Right atrium auricular region (tissue), 2 donors: ENCODE measurements at places on chromosomes 6 and 20. TPM values are rescaled to one million over a fixed set of nuclear protein-coding genes. Genes with fewer than 3 reads are reported as not detected.

Gene GHRH
- total RNA-seq: 3.6 TPM

Gene DACT2
- total RNA-seq: 1.5 TPM

Gene BPIFB1
- total RNA-seq: not detected

Gene SGK2
- 0.90 TPM for total RNA-seq

Gene PHF20
- total RNA-seq: 29.7 TPM

Gene SLC25A27
- total RNA-seq: 7.5 TPM

Gene OR2J2
- not detected for total RNA-seq

Gene ABHD16B
- not detected for total RNA-seq

Gene FOXA2
- total RNA-seq: not detected

Gene OR12D3
- total RNA-seq: not detected

Gene DCDC2
- total RNA-seq: not detected

Gene ANKRD6
- 12.3 TPM for total RNA-seq

Gene APCDD1L
- 0.89 TPM for total RNA-seq

Gene SENP6
- total RNA-seq: 54.6 TPM

Gene CST7
- total RNA-seq: 3.2 TPM

Gene LY6G6C
- not detected for total RNA-seq

Gene DLL1
- 11.2 TPM for total RNA-seq

Gene E2F3
- total RNA-seq: 6.4 TPM

Gene TRIM38
- total RNA-seq: 2.5 TPM

Gene UST
- total RNA-seq: 5.3 TPM

Gene PGC
- not detected for total RNA-seq

Gene GLP1R
- 5.8 TPM for total RNA-seq

Gene NAA20
- 33.8 TPM for total RNA-seq

Gene PRICKLE4
- 5.6 TPM for total RNA-seq

Gene SLC22A7
- not detected for total RNA-seq

Gene FAM83C
- not detected for total RNA-seq

Gene BMP7
- total RNA-seq: 23.0 TPM

Gene PXDC1
- 77.2 TPM for total RNA-seq

Gene TULP4
- 140 TPM for total RNA-seq

Gene LAMA2
- total RNA-seq: 166 TPM

Gene STK4
- 12.6 TPM for total RNA-seq

Gene SLC32A1
- total RNA-seq: not detected

Gene SLC39A7
- total RNA-seq: 67.0 TPM

Gene PARD6B
- total RNA-seq: 5.9 TPM

Gene FAXC
- total RNA-seq: 0.16 TPM

Gene SLC17A1
- not detected for total RNA-seq

Gene C20orf144
- total RNA-seq: not detected

Gene ASIP
- total RNA-seq: 2.7 TPM

Gene ACOT8
- 40.9 TPM for total RNA-seq

Gene ADAM33
- total RNA-seq: 9.7 TPM

Gene RIMS4
- 1.5 TPM for total RNA-seq

Gene MATN4
- not detected for total RNA-seq

Gene HCK
- total RNA-seq: 9.2 TPM

Gene VWA7
- 4.1 TPM for total RNA-seq

Gene MSH5
- 0.98 TPM for total RNA-seq

Gene LKAAEAR1
- not detected for total RNA-seq

Gene CLDN20
- not detected for total RNA-seq

Gene MYLK4
- total RNA-seq: 3.6 TPM

Gene C6orf132
- 2.8 TPM for total RNA-seq

Gene CYP24A1
- total RNA-seq: not detected

Gene HLA-DRB5
- total RNA-seq: 28.4 TPM

Gene GZF1
- 14.9 TPM for total RNA-seq

Gene SLC2A10
- total RNA-seq: 6.4 TPM

Gene OR12D1
- total RNA-seq: not detected

Gene TPMT
- total RNA-seq: 18.4 TPM

Gene NDUFAF5
- 29.9 TPM for total RNA-seq
